ENCODE measurements at places on chromosomes 1 and 21. TPM values are rescaled to one million over a fixed set of nuclear protein-coding genes. Genes with fewer than 3 reads are reported as not detected.

DNA sequence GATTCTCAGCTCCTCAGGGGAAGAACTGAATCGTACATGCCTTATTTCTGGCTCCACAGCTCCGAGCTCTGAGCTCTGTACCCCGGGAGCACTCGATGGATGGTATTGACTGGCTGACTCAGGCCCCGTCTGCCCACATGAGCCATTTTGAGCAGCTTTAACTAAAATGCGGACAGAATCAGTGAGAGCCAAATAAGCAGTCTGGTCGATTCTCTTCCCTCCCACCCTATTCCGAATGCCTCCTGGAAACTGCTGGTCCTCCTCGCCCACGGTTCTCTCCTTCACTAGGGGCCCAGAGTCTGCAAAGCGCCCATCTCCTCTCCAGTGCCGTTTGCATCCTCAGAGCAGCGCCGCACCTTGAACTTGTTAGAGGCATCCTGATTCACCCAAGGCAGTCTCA is 125.9 kb upstream of the IRF2BP2 start:
- no peaks in the 10 kb centered on the region for H3K36me3 ChIP-seq
- H3K4me3 ChIP-seq: no peak overlapping the region
- no peaks in the 10 kb centered on the region for H3K27me3 ChIP-seq
- no peak for DNase-seq

DNA sequence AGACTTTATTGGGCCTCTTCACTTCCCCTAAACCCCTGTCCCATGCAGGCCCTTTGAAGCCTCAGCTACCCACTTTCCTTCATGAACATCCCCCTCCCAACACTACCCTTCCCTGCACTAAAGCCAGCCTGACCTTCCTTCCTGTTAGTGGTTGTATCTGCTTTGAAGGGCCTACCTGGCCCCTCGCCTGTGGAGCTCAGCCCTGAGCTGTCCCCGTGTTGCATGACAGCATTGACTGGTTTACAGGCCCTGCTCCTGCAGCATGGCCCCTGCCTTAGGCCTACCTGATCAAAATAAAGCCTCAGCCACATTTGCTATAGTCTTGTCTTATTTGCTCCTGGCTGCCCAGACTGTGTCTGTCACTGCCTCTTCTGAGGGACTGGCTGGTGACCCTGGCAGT is 5.5 kb downstream of the GSTM4 start:
- no peak for DNase-seq
- peaks cover 17% of the 10 kb centered on the region for H3K36me3 ChIP-seq
- no peaks in the 10 kb centered on the region for H3K4me1 ChIP-seq
- no peak overlapping the region for H3K27ac ChIP-seq
- H3K4me3 ChIP-seq: no peak overlapping the region

- H3K27me3 ChIP-seq: peaks cover 4% of the 10 kb centered on the region
- no peak overlapping the region for H3K4me3 ChIP-seq
- no peak overlapping the region for H3K27ac ChIP-seq
- H3K4me1 ChIP-seq: no peaks in the 10 kb centered on the region
These were observed 36.1 kb upstream of the TTC22 start for GRCh38 chr1:54837002-54837853.

JAM2 gene
- total RNA-seq: 0.29 TPM

CD101 gene
- 1.0 TPM for total RNA-seq

SLC45A3 gene
- total RNA-seq: 1.1 TPM

- H3K27me3 ChIP-seq: no peaks in the 10 kb centered on the region
- H3K36me3 ChIP-seq: no peaks in the 10 kb centered on the region
- no peak for DNase-seq
- no peaks in the 10 kb centered on the region for H3K4me1 ChIP-seq
- H3K27ac ChIP-seq: no peak overlapping the region
These were observed 68.5 kb upstream of the PLXNA2 start for GRCh38 chr1:208312706-208313105.

GRCh38 chr1:24104854-24105253 is 7.1 kb downstream of the MYOM3 start:
- H3K27ac ChIP-seq: no peak overlapping the region
- H3K27me3 ChIP-seq: no peaks in the 10 kb centered on the region
- no peaks in the 10 kb centered on the region for H3K36me3 ChIP-seq
- no peak for DNase-seq
- H3K4me1 ChIP-seq: no peaks in the 10 kb centered on the region

PGLYRP3 gene
- not detected for total RNA-seq

- no peak overlapping the region for H3K27ac ChIP-seq
- H3K27me3 ChIP-seq: no peaks in the 10 kb centered on the region
- peaks cover 11% of the 10 kb centered on the region for H3K4me1 ChIP-seq
- H3K36me3 ChIP-seq: no peaks in the 10 kb centered on the region
- H3K4me3 ChIP-seq: no peak overlapping the region
- DNase-seq: no peak
These were observed 364.1 kb downstream of the HHAT start for GRCh38 chr1:210692796-210693195.

CNIH3 gene
- total RNA-seq: 1.4 TPM

B3GALT2 gene
- total RNA-seq: 0.13 TPM

CELA2B gene
- total RNA-seq: not detected

FAM89A gene
- total RNA-seq: 23.2 TPM

- DNase-seq: no peak
- no peak overlapping the region for H3K4me3 ChIP-seq
- H3K36me3 ChIP-seq: peaks cover 7% of the 10 kb centered on the region
- no peaks in the 10 kb centered on the region for H3K27me3 ChIP-seq
- no peak overlapping the region for H3K27ac ChIP-seq
These were observed 87.0 kb downstream of the ACBD6 start for GRCh38 chr1:180415236-180415848.

DNA sequence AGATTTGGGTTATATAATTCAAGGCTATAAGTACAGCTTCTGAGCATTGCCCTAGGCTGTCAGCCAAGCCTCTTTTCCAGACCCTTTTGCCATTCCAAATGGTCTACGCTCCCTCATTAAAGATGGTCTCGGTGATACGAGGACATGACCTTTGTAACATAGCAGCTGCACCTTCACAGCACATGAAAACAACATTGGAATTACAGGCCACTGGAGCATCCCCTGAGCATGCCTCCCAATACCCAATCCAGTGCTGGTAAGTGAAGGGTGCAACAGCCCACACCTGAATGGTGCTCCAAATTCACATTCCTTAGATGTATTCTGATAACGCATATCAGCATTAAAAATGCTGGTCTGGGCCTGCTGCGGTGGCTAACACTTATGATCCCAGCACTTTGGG is 20.1 kb upstream of the PTPRF start:
- DNase-seq: no peak
- no peak overlapping the region for H3K4me3 ChIP-seq

ZSCAN20 gene
- total RNA-seq: 2.8 TPM

VHLL gene
- 0.56 TPM for total RNA-seq

CRYAA gene
- not detected for total RNA-seq

- H3K4me3 ChIP-seq: no peak overlapping the region
- peak overlapping the region; percentile 62 for H3K27ac ChIP-seq
- H3K36me3 ChIP-seq: no peaks in the 10 kb centered on the region
These were observed 14.3 kb downstream of the PROK1 start for GRCh38 chr1:110465038-110465813.

DNA sequence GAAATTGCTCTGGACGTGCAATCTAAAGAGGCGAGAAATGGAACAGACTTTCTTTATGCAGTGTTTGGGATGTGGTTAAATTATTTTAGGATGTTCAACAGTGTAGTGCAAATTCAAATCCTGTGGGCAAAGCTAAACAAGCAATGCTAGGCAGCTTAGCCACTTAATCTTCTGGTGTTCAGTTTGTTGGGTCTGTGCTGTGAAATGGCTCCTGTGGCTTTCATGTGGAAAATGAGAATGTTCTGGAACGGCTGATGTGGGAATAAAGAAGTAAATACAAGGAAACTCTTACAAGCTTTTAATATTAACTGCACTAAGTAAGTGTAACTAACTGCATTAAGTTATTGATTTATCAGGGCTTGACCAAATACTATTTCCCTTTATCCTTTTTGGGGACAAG is 766.6 kb downstream of the ADGRL2 start:
- peaks cover under 1% of the 10 kb centered on the region for H3K27me3 ChIP-seq
- no peaks in the 10 kb centered on the region for H3K4me1 ChIP-seq
- H3K27ac ChIP-seq: no peak overlapping the region
- H3K4me3 ChIP-seq: no peak overlapping the region
- H3K36me3 ChIP-seq: no peaks in the 10 kb centered on the region

- no peak for DNase-seq
- H3K36me3 ChIP-seq: no peaks in the 10 kb centered on the region
These were observed at the start of gene COL16A1 for GRCh38 chr1:31703431-31704270. Gene COL16A1 (minus strand): TSS chr1:31704017. CDS start chr1:31702193, 1,824 bp downstream.

GRCh38 chr1:244820131-244820530 is 15.3 kb upstream of the COX20 start:
- H3K27me3 ChIP-seq: peaks cover 14% of the 10 kb centered on the region
- H3K4me1 ChIP-seq: no peaks in the 10 kb centered on the region
- H3K36me3 ChIP-seq: no peaks in the 10 kb centered on the region
- no peak overlapping the region for H3K27ac ChIP-seq

GRCh38 chr1:34373912-34374311 is 197.2 kb downstream of the C1orf94 start:
- H3K4me1 ChIP-seq: no peaks in the 10 kb centered on the region
- no peak overlapping the region for H3K27ac ChIP-seq
- H3K4me3 ChIP-seq: no peak overlapping the region
- no peaks in the 10 kb centered on the region for H3K36me3 ChIP-seq

GBP4 gene
- total RNA-seq: 36.8 TPM

- H3K27ac ChIP-seq: no peak overlapping the region
- H3K4me3 ChIP-seq: no peak overlapping the region
- H3K27me3 ChIP-seq: no peaks in the 10 kb centered on the region
These were observed 110.9 kb downstream of the ASTN1 start for GRCh38 chr1:177053648-177054047.

LAMB3 gene
- 18.3 TPM for total RNA-seq

DNA sequence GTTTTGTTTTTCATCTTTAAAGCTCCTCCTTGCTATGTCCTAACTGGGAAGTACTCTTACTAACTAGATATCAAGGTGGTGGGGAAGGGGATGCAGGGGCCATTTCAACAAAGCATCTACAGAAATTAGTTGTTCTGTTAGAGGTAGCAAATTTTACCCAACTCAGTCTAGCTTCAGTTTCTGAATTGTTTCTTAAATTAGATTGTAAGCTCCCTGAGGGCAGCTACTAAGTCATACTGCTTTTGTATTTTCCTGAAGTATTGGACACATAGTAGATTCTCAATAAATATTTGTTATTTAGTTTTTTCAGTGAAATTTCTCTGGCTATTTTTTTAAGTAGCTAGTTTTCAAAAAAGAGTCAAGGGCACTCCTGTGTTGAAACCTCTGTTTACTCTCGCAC is 1.8 kb downstream of the UBAP2L start:
- peaks cover 70% of the 10 kb centered on the region for H3K36me3 ChIP-seq
- H3K27me3 ChIP-seq: no peaks in the 10 kb centered on the region
- peaks cover 71% of the 10 kb centered on the region for H3K4me1 ChIP-seq
- DNase-seq: no peak
- peak overlapping the region; percentile 97 for H3K4me3 ChIP-seq
- peak overlapping the region; percentile 97 for H3K27ac ChIP-seq

- no peak overlapping the region for H3K27ac ChIP-seq
- H3K4me3 ChIP-seq: no peak overlapping the region
- no peaks in the 10 kb centered on the region for H3K4me1 ChIP-seq
- H3K27me3 ChIP-seq: peaks cover 2% of the 10 kb centered on the region
- no peak for DNase-seq
- H3K36me3 ChIP-seq: no peaks in the 10 kb centered on the region
These were observed 251.4 kb downstream of the ZNF648 start for GRCh38 chr1:181809991-181810545.

GPR137B gene
- total RNA-seq: 10.5 TPM
